ENCODE measurements at places on chromosomes 4 and X.

DNA sequence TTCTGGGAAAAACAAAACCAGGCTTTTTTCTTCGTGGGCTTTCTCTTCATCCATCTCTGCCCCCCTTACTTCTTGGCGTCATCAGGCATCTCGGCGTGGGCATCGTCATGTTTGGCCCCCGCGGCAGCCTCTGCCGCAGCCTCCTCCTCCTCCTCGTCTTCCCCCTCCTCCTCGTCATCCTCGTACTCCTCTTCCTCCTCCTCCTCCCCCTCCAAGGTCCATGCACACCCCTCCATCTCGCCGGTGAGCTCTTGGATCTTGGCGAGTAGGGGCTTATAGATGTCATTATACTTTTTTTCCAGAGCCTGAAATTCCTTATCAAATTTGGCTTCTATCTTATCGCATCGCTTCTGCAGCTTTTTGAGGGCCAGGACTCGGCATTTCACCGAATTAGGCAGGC, 488 bp downstream of the NAP1L5 start:
- DNase-seq = no peak

DNA sequence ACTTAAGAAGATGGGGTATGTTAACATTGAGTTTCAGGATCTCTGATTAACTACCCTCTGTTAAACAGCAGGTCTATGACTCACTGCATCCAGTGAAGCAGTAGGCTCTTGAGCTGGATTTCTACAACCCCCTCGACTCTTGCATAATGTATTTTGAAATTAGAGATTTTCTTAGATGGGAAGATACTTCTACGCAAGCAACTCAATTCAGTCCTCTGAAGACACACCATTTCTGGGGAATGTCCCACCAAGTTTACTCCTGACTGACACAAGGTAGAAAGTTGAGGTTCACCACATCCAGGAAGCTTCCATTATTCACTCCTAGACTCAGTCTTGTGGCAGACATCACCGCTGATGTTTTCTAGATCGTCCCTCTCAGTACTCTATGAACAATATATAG, 12.9 kb downstream of the PALLD start:
- DNase-seq = no peak

GRCh38 chr4:185263419-185263818, 54.0 kb downstream of the SNX25 start:
- no peak for DNase-seq

DNA sequence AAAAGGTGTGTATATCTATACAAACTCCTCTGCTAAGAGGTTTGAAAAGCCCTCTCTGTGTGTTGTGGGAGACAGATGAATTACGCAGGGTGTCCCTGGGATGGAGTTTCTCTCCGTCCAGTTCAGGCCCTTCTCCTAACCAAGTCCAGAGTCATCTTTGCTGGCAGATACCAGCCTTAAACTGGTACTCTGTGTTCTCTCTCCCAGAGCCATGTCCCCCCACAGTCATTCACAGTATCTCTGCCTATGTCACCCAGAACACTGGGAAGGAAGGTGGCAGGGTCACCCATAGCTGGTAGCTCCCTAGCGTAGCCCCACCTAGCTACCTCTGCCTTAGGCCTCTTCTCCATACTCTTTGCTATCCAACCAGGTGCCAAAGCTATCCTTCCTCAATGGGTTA, 8.9 kb downstream of the AMER1 start:
- no peak for DNase-seq

DNA sequence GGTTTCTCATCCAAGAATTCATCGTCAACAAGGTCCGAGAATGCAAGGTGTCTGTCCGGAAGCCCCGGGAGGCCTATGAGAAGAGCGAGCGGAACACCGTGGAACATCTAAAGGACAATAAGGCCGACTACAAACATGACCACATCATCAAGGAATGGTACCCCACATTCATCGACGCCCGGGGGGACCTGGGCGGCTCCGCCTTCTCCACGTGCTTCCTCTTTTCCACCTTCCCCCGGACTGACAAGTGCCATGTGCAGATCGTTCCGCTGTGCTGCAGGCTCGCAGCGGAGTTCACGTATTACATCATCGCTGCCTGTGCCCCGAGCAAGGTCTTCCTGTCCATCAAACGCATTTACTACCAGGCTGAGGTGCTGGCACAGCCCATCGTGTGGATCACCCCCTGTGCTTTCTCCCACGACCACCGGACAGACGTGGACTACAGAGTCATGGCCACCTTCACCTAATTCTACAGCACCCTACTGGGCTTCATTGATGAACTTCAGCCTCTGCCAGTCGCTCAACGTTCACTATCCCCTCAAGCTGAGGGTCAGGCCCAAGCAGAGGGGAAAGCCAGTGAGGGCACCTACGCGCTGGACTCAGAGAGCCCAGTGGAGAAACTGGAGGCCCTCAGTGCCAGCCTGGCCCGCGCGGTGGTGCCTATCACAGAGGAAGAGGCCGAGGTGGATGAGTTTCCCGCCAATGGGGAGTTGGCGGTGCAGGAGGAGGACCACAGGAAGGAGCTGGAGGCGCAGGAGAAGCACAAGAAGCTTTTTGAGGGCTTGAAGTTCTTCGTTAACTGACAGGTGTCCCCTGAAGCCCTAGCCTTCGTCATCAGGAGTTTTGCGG, 125.9 kb upstream of the PABPC4L start:
- DNase-seq = no peak

- DNase-seq = no peak
Observed at GRCh38 chrX:44949125-44949524, 76.1 kb downstream of the KDM6A start.

- DNase-seq = no peak
Observed at GRCh38 chr4:19327364-19327763, 924.3 kb upstream of the SLIT2 start.

GRCh38 chrX:129718676-129719075, 20.1 kb upstream of the XPNPEP2 start:
- DNase-seq = no peak

Data from mesendoderm (in vitro differentiated cells).